ENCODE measurements at places on chromosomes 12 and 14. TPM values are rescaled to one million over a fixed set of nuclear protein-coding genes. Genes with fewer than 3 reads are reported as not detected.

DNA sequence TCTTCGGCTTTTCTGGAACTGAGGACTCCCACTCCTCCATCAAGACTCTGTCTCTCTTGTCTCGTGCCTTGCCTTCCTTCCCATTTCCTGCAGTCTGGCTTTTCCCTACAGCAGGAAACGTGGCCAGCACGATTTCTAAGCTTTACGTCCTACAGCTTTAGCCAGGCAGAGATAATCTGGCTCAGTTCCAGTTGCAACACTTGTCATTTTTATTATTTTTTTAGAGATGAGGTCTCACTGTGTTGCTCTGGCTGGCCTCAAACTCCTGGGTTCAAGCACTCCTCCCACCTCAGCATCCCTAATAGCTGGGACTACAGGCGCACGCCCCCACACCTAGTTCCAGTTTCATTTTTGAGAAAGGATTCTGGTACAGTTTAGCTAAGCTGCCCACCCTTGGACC lies 19.9 kb downstream of the CALM1 start:
- no peak for DNase-seq

The ZC2HC1C gene
- total RNA-seq = 14.9 TPM

- DNase-seq = no peak
Observed at GRCh38 chr14:103695296-103696069, 19.8 kb downstream of the XRCC3 start.

The IFNG-AS1 gene
- not detected for total RNA-seq

DNA sequence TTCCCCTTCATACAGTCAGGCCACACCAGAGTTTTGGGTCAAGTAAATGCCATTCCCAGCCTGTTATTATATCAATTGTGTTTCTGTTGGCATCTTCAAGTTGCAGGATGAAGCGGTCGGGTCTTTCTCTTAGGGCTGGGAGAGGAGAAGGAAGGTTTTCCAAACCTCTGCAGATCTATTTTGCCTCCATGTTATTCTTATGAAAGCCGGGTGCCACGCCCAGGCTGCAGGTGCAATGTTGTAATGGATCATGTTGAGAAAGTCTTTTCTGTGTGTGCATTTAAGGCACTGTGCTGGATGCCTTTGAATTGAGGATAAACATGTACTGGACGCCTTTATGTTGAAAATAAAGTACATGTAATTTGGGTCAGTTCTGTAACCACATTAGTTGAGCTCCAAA lies 164.4 kb upstream of the HIF1A start:
- DNase-seq = no peak

The MAP3K9 gene
- 9.2 TPM for total RNA-seq
